ENCODE measurements at places on chromosomes 6 and 20.

DNA sequence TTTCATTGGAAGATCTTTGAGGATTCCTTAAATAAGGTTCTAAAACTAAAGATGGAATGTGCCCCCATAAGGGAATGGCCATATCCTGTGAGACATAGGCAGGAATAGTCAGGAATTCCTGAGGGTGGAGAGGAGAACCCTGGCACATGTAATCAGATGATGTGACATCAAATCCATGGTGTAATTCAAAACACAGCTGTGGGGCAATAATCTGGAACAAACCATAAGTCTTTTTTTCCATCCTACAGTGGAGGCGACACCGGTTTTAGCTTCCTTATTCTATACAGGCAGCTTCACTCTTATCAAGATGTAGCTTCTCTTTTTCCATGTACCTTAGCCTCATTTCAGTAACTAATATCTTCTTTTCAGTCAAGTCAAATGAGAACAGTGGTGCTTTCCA lies 133.6 kb upstream of the CITED2 start:
- DNase-seq = no peak

GRCh38 chr6:31114541-31114878 lies at the start of gene PSORS1C1:
TSS of gene PSORS1C1 (plus strand) at chr6:31114800. CDS start at chr6:31129633, 14,833 bp downstream.
- DNase-seq = no peak

- no peak for DNase-seq
Observed at GRCh38 chr20:46374383-46374782, 32.0 kb downstream of the ELMO2 start.

- DNase-seq = no peak
Observed at GRCh38 chr6:16545382-16545781, 215.9 kb downstream of the ATXN1 start.

DNA sequence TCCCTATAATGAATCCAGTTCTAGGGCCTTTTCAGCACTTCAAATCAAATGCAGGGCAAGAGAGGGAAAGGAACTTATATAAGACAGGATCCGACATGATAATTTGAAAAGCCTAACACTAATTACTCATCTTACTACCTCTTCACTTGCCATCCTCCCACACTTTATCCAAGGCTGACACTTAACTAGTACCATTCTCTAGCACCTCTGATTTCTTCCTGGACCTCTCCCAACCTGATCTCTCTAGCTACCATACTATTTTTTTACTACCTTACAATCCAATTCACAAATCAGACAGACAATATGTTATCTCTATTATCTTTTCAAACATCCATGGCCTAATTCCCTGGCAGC lies 50.4 kb downstream of the BTBD9 start:
- no peak for DNase-seq

- no peak for DNase-seq
Observed at GRCh38 chr20:62991196-62991807, 15.5 kb downstream of the BHLHE23 start.

- no peak for DNase-seq
Observed at GRCh38 chr6:14288910-14289309, 171.3 kb downstream of the CD83 start.

DNA sequence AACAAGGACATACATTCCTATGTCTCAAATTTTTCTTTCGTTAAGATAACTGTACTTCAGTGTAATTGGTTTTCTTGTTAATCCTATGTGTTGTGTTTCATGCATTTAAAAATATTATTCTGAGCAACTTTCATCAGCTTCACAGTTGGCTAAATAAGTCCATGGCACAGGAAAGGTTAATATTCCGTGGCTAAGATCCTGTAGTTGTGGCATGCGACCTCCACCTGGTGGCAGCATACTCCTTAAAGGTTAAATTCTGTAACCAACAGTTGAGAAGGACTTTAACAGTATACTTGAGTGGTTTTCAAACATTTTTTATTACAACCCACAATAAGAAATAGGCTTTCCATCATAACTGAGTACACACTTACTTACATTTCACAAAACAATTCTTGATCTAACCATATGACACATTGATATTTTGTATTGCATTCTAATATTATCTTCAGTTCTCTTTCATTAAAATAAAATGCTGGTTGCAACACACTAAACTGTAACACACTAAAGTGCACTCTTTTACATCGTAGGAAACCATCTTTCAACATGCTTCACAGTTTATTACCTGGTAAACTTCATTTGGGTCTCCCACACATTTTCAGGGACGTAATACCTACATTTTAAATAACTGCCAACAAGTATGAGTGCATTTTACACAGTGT lies 118.3 kb downstream of the SLX4IP start:
- peak; percentile 17 for DNase-seq

- no peak for DNase-seq
Observed at GRCh38 chr20:57389695-57390603, 1.2 kb upstream of the RBM38 start.

- DNase-seq = no peak
Observed at GRCh38 chr6:31268369-31268765, 3.5 kb downstream of the HLA-C start.

DNA sequence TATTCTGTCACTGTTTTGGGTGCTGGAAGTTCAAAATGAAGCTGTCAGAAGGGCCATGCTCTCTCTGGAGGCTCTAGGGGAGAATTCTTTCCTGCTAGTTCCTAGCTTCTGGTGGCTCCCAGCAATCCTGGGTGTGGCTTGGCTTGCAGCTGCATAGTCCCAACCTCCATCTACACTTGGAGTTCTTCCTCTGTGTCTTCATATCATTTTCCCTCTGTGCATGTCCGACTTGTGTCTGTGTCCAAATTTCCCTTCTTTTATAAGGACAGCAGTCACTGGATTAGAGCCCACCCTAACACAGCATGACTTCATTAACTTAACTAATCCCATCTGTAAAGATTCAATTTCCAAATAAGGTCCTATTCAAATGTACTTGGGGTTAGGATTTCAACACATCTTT lies 23.3 kb upstream of the ENPP1 start:
- DNase-seq = no peak

GRCh38 chr6:116408491-116408890 lies 37.7 kb downstream of the DSE start:
- DNase-seq = no peak

- no peak for DNase-seq
Observed at GRCh38 chr20:13610184-13610583, 28.5 kb downstream of the TASP1 start.

- DNase-seq = no peak
Observed at GRCh38 chr20:48352042-48352441, 475.8 kb downstream of the PREX1 start.

DNA sequence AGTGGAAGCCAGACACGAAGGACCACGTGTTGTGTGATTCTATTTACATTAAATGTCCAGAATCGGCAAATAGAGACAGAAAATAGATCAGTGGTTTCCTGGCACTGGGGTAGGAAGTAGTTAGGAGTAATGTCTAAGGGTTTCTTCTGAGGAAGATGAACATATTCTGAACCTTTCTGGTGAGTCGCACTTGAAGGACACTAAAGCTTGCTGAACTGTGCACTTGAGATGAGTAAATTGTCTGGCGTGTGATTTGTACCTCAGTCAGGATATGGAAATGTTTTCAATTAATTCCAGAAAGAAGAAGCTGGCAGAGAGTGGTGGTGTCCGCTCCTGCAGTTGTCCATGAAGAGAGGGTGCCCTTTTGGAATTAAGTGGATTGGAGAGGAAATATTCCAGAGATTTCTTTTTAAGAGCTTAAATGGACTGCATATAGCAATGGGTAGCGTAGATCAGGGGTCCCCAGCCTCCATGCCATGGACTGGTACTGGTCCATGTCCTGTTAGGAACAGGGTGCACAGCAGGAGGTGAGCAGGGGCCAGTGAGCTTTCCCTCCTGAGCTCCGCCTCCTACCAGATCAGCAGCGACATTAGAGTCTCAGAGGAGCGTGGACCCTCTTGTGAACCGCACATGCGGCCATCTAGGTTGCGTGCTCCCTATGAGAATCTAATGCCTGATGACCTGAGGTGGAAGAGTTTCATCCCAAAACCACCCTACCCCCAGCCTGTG lies 12.4 kb upstream of the KIF25 start:
- no peak for DNase-seq

- DNase-seq = no peak
Observed at GRCh38 chr6:47859175-47859574, 77.3 kb downstream of the OPN5 start.

DNA sequence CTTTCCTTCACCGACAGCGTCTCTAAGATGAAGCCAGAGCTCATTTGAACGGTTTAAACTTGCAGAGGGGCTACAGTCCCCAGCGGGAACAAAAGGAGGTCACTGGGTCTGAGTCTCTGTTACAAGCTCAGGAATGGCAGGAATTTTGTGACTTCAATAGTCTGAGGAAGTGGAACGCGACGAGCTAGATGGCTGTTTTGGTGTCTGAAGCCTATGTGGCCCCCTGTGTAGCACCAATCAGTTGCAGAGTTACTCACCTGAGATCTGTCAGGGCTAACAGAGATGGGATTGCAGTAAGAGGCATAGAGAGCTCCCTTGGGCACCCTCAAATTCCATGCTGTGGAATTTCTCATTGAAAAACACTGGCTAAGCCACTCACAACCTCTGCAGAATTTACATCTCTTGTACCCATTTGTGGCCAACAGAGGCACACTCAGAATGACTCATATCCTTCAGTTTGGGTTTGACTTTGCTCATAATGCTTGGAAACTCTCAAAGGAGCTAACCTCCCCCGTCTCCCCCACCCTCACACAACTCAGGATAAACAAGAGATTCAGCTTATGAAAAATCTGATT lies 7.1 kb upstream of the TCP11 start:
- DNase-seq = no peak

- no peak for DNase-seq
Observed at GRCh38 chr20:5680192-5680591, 70.0 kb upstream of the SHLD1 start.

DNA sequence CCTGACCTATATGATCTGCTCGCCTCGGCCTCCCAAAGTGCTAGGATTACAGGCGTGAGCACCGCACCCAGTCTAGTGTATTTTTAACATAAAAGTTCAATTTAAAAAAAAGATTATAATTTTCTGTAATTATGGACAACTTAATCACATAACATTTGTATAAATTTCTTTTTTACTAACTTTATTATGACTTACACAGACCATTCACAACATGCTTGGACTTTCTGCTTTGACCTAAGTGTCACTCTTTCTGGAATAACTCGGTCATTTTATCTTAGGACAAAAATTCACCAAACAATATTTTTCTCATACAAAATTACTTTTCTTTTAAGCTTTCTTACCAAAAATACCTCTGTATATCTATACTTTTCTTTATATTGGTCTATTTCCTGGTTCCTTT lies 15.4 kb upstream of the IL22RA2 start:
- no peak for DNase-seq

Measured in stimulated activated CD8-positive, alpha-beta memory T cell treated with anti-CD3 and anti-CD28 coated beads, Interleukin-7, amount 100 ng/mL, for 1 hour (primary cell).